ENCODE measurements at places on chromosomes 13 and 19. TPM values are rescaled to one million over a fixed set of nuclear protein-coding genes. Genes with fewer than 3 reads are reported as not detected.

Gene SIGLEC12
- 1.1 TPM for total RNA-seq

DNA sequence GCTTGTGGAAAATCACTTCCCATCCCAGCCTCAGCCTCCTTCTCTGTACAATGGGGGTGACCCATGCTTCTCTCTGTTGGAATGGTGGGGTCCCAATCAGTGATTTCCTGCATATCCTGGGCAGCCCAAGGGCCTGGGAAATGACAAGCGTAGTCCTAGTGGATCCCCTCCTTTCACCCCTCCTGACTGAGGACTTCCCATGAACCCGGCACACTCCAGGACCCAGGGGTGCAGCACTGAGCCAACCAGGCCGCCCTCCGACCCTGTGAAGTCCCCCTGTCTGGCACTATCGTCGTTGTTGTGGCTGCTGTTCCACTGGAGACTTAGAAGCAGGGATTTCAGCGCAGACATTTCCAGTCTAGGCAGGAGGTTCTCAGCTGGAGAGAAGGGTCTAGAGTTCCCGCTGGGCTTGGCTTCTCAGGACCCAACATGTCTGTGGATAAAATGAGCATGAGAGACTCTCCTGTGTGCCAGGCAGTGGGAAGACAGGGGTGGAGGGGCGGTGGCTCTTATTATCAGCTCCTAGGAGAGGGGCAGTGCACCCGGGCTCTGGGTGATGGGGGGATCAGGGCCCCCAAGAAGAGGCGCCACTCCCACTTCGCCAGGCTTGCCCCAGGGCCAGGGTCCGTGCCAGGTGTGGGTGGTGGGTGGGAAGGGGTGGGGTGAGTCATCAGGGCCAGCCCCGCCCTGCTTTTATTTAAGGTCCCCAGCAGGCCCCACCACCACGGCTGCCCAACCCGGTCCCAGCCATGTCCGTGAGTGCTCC is at the start of gene LGALS7B:
LGALS7B (plus strand) TSS at position 723 of the 766 bp plus-strand sequence; CDS start at position 750, 27 bp downstream.
- peaks cover 3% of the 10 kb centered on the region for H3K27me3 ChIP-seq
- H3K4me1 ChIP-seq: peaks cover 10% of the 10 kb centered on the region
- no peak within 1 kb of the TSS for H3K4me3 ChIP-seq
- DNase-seq: no peak
- peak within 1 kb of the TSS; percentile 9 for H3K27ac ChIP-seq
- H3K36me3 ChIP-seq: no peaks in the 10 kb centered on the region

DNA sequence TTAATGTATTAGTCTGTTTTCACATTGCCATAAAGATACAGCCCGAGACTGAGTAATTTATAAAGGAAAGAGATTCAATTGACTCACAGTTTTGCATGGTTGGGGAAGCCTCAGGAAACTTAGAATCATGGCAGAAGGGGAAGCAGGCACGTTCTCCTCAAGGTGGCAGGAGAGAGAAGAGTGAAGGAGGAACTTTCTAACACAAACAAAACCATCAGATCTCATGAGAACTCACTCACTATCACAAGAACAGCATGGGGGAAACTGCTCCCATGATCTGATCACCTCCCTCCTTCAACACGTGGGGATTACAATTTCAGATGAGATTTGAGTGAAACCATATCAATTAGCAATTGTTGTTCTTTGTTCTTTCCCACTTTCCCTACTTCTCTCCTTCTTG is 689.0 kb upstream of the SLITRK1 start:
- no peak for DNase-seq
- no peaks in the 10 kb centered on the region for H3K4me1 ChIP-seq
- H3K27ac ChIP-seq: no peak overlapping the region
- no peaks in the 10 kb centered on the region for H3K27me3 ChIP-seq
- no peaks in the 10 kb centered on the region for H3K36me3 ChIP-seq
- no peak overlapping the region for H3K4me3 ChIP-seq

DNA sequence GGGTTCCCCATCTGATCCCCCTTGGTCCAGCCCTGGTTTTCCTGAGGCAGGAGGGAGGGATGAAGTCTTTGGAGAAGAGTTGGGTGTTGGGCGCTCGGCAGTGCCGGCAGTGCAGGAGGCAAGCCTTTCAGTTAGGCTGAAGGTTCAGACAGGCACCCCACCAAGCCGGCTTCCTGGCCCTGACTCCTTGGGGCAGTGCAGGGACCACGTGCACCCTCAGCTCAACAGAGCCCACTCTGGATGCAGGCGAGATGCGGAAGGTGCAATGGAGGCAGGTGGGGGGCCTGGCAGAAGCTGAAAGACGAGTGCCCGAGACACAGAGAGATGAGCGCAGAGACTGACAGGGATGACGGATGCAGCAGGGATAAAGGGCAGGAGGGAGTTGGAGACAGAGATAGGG is 11.1 kb downstream of the MAMSTR start:
- peaks cover 9% of the 10 kb centered on the region for H3K36me3 ChIP-seq
- DNase-seq: no peak
- H3K27ac ChIP-seq: no peak overlapping the region
- H3K4me1 ChIP-seq: peaks cover 8% of the 10 kb centered on the region

DNA sequence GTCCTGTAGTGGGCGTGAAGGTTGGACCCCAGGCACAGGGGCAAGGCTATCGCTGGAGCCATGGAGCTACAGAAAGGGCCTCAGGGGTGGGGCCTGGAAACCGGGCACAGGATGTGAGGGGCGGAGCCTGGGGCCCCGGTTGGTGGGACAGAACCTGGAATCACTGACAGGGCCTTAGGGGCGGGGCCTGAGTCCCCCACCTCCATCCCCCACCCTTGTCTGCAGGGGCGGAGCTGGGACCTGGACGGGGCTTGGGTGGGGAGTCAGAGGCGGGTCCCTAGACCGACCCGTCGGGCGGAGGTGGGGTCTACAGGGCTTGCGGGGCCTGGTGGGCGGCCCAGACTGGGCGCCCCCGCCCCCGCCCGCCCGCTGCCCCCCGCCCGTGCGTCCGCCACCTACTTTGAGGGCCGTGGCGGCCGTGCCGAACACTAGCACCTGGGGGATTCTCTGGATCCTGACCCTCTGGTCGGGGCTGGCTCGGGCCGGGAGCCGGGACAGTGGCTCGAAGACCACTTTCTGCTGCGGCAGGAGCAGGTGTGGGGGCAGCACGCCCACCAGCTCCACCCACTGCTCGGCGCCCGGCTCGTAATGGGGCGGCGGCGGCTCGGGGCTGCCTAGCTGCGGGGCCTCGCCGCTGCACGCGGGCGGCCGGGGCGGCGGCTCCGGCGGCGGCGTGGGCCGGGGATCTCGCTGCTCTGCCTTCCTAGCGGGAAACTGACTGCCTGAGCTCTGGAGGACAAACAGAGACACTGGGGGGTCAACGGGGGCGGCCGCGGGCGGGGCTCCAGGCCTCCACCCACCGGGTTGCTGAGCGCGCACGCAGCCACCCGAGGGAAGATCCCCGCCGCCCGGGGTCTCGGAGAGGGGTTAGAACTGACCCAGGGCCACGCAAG is 26.3 kb downstream of the DCAF15 start:
- no peak overlapping the region for H3K27ac ChIP-seq
- peaks cover 45% of the 10 kb centered on the region for H3K4me1 ChIP-seq
- H3K27me3 ChIP-seq: no peaks in the 10 kb centered on the region
- no peak for DNase-seq
- peaks cover 17% of the 10 kb centered on the region for H3K36me3 ChIP-seq
- H3K4me3 ChIP-seq: no peak overlapping the region

GRCh38 chr19:39030854-39031367 is 1.4 kb downstream of the FBXO27 start:
- no peaks in the 10 kb centered on the region for H3K36me3 ChIP-seq
- peaks cover 37% of the 10 kb centered on the region for H3K27me3 ChIP-seq
- H3K4me3 ChIP-seq: peak overlapping the region; percentile 40
- H3K27ac ChIP-seq: no peak overlapping the region
- peaks cover 7% of the 10 kb centered on the region for H3K4me1 ChIP-seq

DNA sequence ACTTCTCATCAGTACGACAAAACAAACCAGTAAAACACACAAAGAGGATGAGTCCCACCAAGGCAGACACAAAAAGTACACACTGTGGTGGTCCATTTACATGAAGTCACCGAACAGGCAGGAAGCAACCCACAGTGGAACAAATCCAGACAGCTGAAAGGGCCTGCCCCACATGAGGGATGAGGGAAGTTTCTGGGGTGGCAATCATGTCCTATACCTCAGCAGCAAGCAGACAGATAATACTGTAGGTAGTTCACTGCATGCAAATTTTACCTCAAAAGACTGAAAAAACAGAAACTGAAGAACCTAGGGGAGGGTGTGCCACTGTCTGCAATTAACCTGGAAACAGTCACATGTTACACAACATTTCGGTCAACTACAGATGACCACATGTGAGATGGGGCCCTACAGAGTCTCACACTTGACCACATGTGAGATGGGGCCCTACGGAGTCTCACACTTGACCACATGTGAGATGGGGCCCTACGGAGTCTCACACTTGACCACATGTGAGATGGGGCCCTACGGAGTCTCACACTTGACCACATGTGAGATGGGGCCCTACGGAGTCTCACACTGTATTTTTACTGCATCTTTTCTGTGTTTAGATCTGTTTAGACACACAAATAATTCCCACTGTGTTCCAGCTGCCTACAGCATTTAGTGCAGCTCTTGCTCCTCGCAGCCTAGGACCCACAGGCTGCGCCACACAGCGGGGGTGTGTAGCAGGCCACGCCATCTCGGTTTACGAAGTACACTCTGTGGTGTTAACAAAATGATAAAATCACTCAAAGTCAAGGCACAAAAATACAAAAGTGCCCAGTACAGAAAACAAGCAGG is 22.2 kb downstream of the PCID2 start:
- peak overlapping the region; percentile 76 for H3K27ac ChIP-seq
- H3K27me3 ChIP-seq: no peaks in the 10 kb centered on the region
- no peak for DNase-seq
- no peak overlapping the region for H3K4me3 ChIP-seq
- peaks cover 64% of the 10 kb centered on the region for H3K4me1 ChIP-seq
